ENCODE measurements at places on chromosomes 2 and 18. TPM values are rescaled to one million over a fixed set of nuclear protein-coding genes. Genes with fewer than 3 reads are reported as not detected.

DNA sequence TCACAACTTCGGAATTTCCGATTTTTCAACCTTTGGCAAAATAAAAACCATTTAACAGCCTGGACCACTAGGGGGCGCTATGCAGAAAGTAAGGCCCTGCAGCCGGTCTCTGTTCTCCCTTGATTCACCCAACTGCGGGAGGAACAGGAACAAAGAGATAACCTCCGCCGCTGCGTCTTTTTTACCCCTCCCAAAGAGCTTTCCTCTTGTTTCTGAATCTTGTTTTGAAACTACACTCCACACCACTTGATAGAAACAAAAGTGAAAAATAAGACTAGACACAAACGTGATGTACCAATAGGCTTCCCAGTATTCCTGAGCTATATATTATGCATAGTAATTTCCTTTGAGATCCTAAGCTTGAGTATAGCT is 231.2 kb downstream of the MYO3B start:
- peak; percentile 87 for DNase-seq

Gene RTKN
- total RNA-seq: 53.3 TPM

Gene SCYGR4
- total RNA-seq: not detected

DNA sequence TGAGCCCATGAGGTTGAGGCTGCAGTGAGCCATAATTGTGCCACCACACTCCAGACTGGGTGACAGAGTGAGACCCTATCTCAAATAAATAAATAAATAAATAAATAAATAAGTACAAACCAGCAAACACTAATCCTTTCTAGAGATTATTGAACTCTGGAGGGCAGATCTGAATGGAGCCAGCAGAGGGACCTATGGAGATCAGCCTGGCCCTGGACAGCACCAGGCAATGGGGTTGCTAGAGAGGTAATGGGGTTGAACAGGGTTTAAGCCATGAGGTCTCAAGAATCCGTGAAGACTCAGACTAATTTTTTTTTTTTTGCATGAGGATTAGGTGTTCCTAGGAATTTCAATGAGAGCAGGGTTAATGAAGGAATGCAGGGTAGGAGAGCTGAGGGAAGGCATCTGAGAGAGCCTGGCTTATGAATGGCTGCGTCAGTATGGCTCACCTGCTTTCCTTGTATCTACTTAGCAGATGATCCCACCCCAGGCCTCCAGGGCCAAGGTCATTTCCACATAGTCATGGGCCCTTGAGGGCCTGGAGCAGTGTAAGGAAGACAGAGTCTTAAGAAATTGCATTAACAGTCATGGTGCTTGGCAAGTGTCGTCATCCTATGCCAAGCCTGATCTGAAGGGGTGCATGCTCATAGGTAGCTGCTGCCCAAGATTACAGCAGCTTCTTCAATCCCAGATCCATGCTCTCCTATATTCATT is 34.6 kb upstream of the IL37 start:
- DNase-seq: no peak

Gene ARHGAP28
- total RNA-seq: 19.3 TPM

GRCh38 chr18:70421471-70422390 is 132.9 kb downstream of the SOCS6 start:
- DNase-seq: no peak

- DNase-seq: no peak
Measured at GRCh38 chr2:135870571-135870970, 5.7 kb downstream of the MCM6 start.

Gene CCDC102B
- total RNA-seq: 8.2 TPM

Gene SH3BP4
- 55.0 TPM for total RNA-seq

Gene ATP9B
- total RNA-seq: 56.7 TPM

- no peak for DNase-seq
Measured at GRCh38 chr2:195871326-195871725, 197.3 kb downstream of the DNAH7 start.

DNA sequence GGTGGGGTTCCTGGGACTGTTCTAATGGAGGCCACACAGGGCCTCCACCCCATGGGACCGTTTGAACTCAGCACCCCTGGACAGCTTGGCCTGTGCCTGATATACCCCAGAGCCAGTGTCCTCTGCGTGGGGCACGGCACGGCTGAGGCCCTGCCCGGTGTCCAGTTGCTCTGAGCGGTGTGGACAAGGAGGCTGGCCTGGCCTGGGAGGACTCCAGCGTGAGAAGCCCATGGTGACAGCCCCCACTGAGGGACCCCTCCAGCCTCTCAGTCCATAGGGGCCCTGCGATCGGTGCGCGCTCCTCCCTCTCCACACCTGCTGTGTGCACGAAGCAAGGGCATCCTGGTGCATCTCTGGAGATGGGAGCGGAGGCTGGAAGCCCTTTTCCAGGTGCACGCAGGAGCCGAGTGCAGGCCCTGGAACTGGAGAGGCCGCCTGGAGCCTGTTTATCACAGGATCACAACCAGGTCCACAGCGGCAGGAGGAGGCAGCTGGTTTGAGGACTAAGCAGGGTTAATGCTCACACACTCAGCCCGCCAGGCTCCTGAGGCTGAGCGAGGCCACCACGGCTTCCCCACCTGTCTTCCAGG is 120.2 kb downstream of the PTGR3 start:
- no peak for DNase-seq

Gene UGT1A5
- not detected for total RNA-seq

Gene PRKAG3
- total RNA-seq: not detected

GRCh38 chr18:64253222-64253621 is 104.3 kb upstream of the LINC00305 start:
- DNase-seq: no peak

GRCh38 chr2:109206569-109207146 is 77.7 kb downstream of the SH3RF3 start:
- DNase-seq: no peak

DNA sequence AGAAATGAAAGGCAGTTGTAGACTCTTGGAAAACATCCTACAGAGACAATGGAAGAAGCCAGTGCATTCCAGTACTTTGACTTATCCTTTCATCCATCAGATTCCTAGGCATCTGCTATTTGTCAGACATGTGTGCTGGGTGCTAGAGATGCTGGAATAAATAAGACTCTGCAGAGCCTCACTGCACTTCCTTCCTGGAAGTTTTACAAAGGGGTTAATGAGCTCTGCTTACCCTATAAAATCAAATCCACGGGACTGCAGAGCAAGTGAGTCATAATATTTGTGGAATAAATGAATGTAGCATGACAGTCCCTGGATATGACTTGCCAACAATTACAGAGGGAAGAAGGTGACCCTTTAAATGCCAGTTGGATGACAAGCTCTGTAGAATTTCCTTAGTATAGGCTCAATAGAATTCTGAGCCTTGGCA is 52.7 kb upstream of the NPAS2 start:
- DNase-seq: peak; percentile 36

GRCh38 chr2:8796878-8797550 is 40.4 kb downstream of the KIDINS220 start:
- DNase-seq: no peak

Gene ABHD1
- total RNA-seq: 0.27 TPM

GRCh38 chr2:28643911-28644334 is 107.7 kb upstream of the PPP1CB start:
- DNase-seq: peak; percentile 67

- DNase-seq: no peak
Measured at GRCh38 chr2:210250622-210251021, 25.4 kb upstream of the ACADL start.

GRCh38 chr2:221312634-221313033 is 259.5 kb downstream of the EPHA4 start:
- no peak for DNase-seq

Gene FMNL2
- 8.6 TPM for total RNA-seq

- no peak for DNase-seq
Measured at GRCh38 chr2:19480673-19481072, 122.2 kb upstream of the OSR1 start.

DNA sequence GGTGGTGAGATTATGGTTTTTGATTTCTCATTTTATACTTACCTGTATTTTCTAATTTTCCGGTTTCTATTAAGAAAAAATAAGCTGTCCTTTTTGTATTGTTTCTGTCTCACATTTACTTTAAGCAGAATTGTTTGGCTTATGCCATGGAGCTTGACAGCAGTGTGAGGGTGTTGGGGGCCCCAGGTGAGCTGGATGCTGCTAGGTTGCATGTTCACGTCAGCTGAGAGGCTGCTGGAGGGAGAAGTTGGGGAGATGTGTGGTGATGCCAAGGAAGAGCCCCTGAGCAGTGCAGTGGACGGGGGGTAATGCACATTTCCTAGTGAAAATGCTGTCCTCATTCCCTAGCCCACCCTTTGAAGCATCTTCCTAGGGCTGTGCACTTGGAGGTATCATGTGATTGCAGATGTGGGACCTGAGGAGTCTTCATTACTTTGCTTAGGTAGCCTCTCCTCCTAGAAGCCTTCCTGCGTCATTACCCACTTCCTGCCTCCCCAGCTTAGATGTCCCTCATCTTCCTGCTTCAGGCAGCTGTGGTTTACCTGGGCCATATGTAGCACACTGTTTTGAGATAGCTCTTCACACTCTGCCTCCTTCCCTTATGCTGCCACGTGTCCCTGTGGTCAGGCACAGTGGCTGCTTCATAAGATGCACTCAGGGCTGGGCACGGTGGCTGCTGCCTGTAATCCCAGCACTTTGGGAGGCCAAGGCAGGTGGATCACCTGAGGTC is 16.2 kb downstream of the ATG16L1 start:
- no peak for DNase-seq

Gene HAAO
- 0.30 TPM for total RNA-seq

Gene SLC40A1
- total RNA-seq: 0.80 TPM
